ENCODE measurements at places on chromosomes 2 and 18. TPM values are rescaled to one million over a fixed set of nuclear protein-coding genes. Genes with fewer than 3 reads are reported as not detected.

The AMMECR1L gene
- total RNA-seq = 8.1 TPM

The NAT8 gene
- not detected for total RNA-seq

The MOGAT1 gene
- not detected for total RNA-seq

The MC2R gene
- total RNA-seq = not detected

DNA sequence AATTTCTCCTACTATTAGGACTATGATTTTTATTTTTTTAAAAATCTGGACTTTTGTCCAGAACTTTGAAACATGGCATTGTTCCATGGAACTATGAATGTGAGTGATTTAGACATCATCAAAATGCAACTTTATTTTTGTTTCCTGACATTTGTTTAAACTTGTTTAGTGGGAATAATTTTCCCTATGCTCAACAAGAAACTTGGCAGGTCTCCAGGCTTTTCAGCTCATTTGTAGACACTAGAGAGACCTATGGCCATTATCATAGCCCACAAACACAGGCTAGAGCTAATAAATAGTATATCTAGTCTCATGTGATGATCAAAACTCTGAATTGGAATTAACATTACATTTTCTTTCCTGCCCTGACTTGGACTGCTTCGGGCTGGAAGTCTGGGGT, 145.1 kb upstream of the CELF4 start:
- DNase-seq = no peak
- no peak overlapping the region for H3K27ac ChIP-seq
- no peaks in the 10 kb centered on the region for H3K27me3 ChIP-seq
- no peaks in the 10 kb centered on the region for H3K4me1 ChIP-seq

DNA sequence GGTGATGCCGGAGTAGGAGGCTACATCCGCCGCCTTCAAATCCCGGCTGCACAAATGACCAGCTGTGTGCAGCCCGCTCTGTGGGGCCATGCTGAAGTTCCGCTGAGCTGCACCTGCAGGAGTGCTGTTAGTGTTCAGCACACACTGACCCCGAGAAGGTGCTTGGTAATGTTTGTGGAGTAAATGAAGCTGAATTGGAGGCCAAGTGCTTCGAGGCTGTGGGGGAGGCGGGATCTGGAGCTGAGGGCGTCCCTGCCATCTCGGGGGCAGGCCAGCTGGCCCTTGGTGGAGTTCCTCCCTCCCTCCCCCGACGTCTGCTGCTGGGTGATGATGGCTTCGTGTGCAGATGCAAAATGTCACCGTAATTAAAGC, 23.2 kb downstream of the KCNF1 start:
- DNase-seq = no peak
- H3K4me1 ChIP-seq = no peaks in the 10 kb centered on the region
- H3K4me3 ChIP-seq = no peak overlapping the region

DNA sequence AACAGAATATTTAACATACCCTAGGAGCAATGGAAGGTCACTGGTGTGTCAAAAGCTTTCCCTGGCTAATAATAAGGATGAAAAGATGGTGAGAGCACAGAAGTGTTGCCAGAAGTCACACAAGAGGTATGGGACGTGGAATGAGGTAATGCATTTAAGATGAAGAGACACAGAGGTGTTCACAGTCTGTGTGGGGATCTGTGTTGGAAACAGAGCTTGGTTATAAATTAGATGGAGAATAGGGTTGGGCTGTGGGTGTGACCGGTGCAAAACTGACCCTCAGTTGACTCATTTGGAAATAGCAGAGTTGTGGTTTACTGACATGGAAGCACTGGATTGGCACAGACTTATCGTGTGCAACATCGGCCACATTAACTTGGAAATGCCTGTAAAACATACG, 372.5 kb downstream of the SATB2 start:
- no peak for DNase-seq
- no peaks in the 10 kb centered on the region for H3K4me1 ChIP-seq
- H3K27me3 ChIP-seq = no peaks in the 10 kb centered on the region
- H3K36me3 ChIP-seq = no peaks in the 10 kb centered on the region
- H3K4me3 ChIP-seq = no peak overlapping the region
